ENCODE measurements at places on chromosomes 3 and 15. TPM values are rescaled to one million over a fixed set of nuclear protein-coding genes. Genes with fewer than 3 reads are reported as not detected.

- no peak overlapping the region for H3K27ac ChIP-seq
- DNase-seq: no peak
- H3K27me3 ChIP-seq: peaks cover 3% of the 10 kb centered on the region
- peaks cover 8% of the 10 kb centered on the region for H3K4me1 ChIP-seq
- no peak overlapping the region for H3K4me3 ChIP-seq
Measured at GRCh38 chr3:28669870-28670269, 321.2 kb upstream of the AZI2 start.

DNA sequence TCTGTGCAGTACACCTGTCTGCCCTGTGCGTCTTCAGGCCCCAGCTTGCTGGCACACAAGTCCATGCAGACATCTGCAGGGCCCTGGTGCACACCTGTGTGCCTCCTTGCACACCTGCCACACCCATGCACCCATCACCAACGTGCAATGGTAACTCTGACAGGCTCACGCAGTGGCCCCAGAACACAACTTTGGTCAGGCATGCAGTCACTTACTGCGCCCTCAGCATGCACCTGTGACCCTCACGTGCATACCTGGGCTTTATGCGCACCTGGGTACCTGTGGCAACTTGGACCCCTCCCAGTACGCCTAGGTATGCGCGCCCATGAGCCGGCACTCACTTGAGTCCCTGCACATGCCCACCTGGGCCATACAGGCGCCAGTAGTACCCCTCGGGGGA lies 1.7 kb downstream of the PLXND1 start:
- H3K27me3 ChIP-seq: peaks cover 77% of the 10 kb centered on the region
- peaks cover 8% of the 10 kb centered on the region for H3K4me1 ChIP-seq
- no peak for DNase-seq
- no peak overlapping the region for H3K27ac ChIP-seq
- no peaks in the 10 kb centered on the region for H3K36me3 ChIP-seq

The TKT gene
- 231 TPM for total RNA-seq

DNA sequence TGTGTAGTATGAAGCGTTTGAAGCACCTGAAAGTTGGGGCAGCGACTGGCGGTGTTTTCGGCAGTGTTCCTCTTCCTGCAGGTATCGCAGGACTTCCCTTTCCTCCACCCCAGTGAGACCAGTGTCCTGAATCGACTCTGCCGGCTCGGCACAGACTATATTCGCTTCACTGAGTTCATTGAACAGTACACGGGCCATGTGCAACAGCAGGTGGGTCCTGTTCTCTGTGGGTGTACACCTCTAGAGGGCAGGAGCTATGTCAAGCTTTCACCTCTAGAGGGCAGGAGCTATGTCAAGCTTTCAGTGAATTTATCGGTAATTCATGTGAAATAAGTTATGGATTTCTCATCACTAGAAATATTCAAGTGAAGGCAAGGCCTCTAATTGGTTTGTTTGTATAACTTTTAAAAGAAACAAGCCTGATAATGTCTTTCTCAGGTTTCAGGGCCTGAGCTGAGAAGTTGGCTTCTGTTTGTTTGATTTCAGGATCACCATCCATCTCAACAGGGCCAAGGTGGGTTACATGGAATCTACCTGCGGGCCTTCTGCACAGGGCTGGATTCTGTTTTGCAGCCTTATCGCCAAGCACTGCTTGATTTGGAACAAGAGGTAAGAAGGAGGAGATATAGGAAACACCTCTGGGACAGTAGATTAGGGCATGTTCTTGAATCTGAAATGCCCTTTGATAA lies 5.3 kb downstream of the TUBGCP4 start:
- no peak overlapping the region for H3K27ac ChIP-seq
- no peak overlapping the region for H3K4me3 ChIP-seq
- peaks cover 43% of the 10 kb centered on the region for H3K36me3 ChIP-seq
- DNase-seq: peak; percentile 58
- peaks cover 24% of the 10 kb centered on the region for H3K4me1 ChIP-seq

GRCh38 chr3:53581671-53582070 lies 87.3 kb downstream of the CACNA1D start:
- H3K27ac ChIP-seq: peak overlapping the region; percentile 17
- no peak for DNase-seq
- H3K4me3 ChIP-seq: no peak overlapping the region

- H3K27me3 ChIP-seq: no peaks in the 10 kb centered on the region
- H3K27ac ChIP-seq: peak overlapping the region; percentile 78
- H3K36me3 ChIP-seq: peaks cover 5% of the 10 kb centered on the region
- peaks cover 24% of the 10 kb centered on the region for H3K4me1 ChIP-seq
- H3K4me3 ChIP-seq: peak overlapping the region; percentile 5
- no peak for DNase-seq
Measured at GRCh38 chr3:42173307-42173706, 82.2 kb downstream of the TRAK1 start.

GRCh38 chr3:12884790-12885582 lies 43.6 kb upstream of the RPL32 start:
- H3K27me3 ChIP-seq: peaks cover 65% of the 10 kb centered on the region
- H3K27ac ChIP-seq: no peak overlapping the region
- DNase-seq: no peak
- H3K4me1 ChIP-seq: peaks cover 12% of the 10 kb centered on the region

GRCh38 chr3:81164806-81165205 lies 596.6 kb downstream of the GBE1 start:
- H3K4me1 ChIP-seq: no peaks in the 10 kb centered on the region
- H3K27ac ChIP-seq: no peak overlapping the region
- no peak for DNase-seq

DNA sequence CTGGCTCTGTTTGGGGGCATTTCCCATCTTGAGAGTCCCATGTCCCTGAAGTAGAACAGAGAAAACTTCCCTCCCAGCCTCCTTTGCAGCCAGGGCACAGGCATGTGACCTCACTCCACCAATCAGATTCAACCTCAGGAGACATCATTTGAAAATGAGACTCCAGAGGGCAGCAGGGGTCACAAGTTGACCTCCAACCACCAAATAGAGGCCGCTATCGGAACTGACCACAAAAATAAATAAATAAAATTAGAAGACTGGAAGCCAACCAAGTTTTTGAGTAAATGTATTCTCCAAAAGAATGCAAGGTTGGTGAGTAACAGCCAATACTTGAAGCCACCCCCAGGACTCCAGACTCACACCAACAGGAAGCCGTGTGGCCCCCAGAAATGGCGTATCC lies 106.5 kb downstream of the CHSY1 start:
- no peak overlapping the region for H3K4me3 ChIP-seq
- H3K27ac ChIP-seq: no peak overlapping the region
- DNase-seq: no peak
- H3K27me3 ChIP-seq: peaks cover 8% of the 10 kb centered on the region
- peaks cover 28% of the 10 kb centered on the region for H3K4me1 ChIP-seq
- H3K36me3 ChIP-seq: no peaks in the 10 kb centered on the region

The ARPP21 gene
- not detected for total RNA-seq

GRCh38 chr15:62165793-62166375 lies 799 bp upstream of the C2CD4B start:
- H3K36me3 ChIP-seq: peaks cover 2% of the 10 kb centered on the region
- no peak overlapping the region for H3K4me3 ChIP-seq
- H3K27me3 ChIP-seq: peaks cover 82% of the 10 kb centered on the region
- H3K4me1 ChIP-seq: peaks cover 13% of the 10 kb centered on the region
- DNase-seq: no peak
- H3K27ac ChIP-seq: no peak overlapping the region

The PLSCR5 gene
- total RNA-seq: not detected

The EPHA6 gene
- not detected for total RNA-seq

GRCh38 chr15:73812806-73813465 lies 59.8 kb upstream of the INSYN1 start:
- H3K36me3 ChIP-seq: no peaks in the 10 kb centered on the region
- DNase-seq: no peak

The CCDC80 gene
- total RNA-seq: 1.5 TPM

DNA sequence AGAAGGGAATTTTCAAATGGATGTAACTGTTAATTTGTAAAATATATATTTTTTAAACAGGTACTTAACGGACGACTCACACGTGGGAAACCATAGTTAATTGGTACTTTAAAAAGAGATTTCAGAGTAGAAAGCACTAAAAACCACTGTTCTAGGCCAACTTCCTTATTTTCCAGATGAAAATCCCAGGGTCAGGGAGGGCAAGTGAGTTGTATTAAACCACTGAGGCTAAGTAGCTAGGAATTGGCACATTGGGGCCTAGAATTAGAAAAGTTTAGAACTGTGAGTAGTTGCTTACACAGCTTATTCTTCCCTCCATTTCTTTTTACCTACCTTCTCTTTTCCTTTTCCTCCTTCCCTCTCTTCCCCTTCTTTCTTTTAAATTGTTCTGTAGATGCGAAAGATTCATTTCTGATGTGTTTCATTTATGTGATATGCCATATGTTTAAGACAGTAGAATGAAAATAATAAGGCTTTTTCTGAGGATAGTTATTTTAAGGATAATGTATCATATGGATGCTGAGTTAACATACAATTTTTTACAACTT lies 4.1 kb upstream of the UTS2B start:
- H3K4me3 ChIP-seq: no peak overlapping the region
- H3K36me3 ChIP-seq: peaks cover 2% of the 10 kb centered on the region
- H3K27ac ChIP-seq: no peak overlapping the region
- H3K4me1 ChIP-seq: peaks cover 9% of the 10 kb centered on the region

DNA sequence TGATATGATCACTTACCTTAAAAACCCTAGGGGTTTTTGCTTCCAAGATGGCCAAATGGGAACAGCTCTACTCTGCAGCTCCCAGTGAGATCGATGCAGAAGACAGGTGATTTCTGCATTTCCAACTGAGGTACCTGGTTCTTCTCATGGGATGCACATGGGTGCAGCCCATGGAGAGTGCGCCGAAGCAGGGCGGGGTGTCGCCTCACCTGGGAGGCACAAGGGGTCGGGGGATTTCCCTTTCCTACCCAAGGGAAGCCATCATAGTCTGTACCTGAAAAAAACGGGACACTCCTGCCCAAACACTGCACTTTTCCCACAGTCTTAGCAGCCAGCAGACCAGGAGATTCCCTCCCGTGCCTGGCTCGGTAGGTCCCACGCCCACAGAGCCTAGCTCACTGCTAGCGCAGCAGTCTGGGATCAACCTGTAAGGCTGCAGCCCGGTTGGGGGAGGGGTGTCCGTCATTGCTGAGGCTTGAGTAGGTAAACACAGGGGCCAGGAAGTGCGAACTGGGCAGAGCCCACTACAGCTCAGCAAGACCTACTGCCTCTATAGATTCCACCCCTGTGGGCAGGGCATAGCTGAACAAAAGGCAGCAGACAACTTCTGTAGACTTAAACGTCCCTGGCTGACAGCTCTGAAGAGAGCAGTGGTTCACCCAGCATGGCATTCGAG lies 78.6 kb downstream of the CTNNB1 start:
- DNase-seq: no peak
- H3K4me1 ChIP-seq: no peaks in the 10 kb centered on the region
- peaks cover 2% of the 10 kb centered on the region for H3K36me3 ChIP-seq
- no peak overlapping the region for H3K27ac ChIP-seq
- H3K4me3 ChIP-seq: no peak overlapping the region
